Suprapubic skin (tissue), 4 donors: ENCODE measurements at places on chromosomes 2 and 18.

DNA sequence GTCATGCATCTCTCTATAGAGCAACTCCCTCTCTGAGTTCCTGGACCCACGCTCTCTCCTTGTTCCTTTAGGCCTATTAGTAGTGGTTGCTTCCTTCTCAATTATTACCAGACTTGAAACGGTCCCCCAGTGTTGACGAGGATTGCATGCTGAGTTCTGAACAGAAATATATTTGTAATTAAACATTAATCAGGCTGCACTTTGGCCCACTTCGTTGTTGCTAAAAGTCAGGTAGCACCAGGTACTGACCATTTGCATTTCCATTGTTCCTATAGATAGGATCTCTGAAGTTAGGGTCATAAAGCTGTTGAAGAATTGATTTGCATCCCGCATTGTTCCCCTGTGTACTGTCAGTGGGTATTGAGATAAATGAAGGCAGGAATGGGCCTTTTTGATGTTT lies 36.9 kb upstream of the TTR start:
- no peak for DNase-seq

GRCh38 chr2:119429225-119429981 lies 2.3 kb upstream of the TMEM37 start:
- DNase-seq: no peak

- DNase-seq: no peak
Observed at GRCh38 chr2:138581909-138582308, 80.3 kb downstream of the SPOPL start.

- no peak for DNase-seq
Observed at GRCh38 chr2:164014791-164015190, 279.0 kb upstream of the FIGN start.

- no peak for DNase-seq
Observed at GRCh38 chr18:73848656-73849055, 299.0 kb downstream of the FBXO15 start.

DNA sequence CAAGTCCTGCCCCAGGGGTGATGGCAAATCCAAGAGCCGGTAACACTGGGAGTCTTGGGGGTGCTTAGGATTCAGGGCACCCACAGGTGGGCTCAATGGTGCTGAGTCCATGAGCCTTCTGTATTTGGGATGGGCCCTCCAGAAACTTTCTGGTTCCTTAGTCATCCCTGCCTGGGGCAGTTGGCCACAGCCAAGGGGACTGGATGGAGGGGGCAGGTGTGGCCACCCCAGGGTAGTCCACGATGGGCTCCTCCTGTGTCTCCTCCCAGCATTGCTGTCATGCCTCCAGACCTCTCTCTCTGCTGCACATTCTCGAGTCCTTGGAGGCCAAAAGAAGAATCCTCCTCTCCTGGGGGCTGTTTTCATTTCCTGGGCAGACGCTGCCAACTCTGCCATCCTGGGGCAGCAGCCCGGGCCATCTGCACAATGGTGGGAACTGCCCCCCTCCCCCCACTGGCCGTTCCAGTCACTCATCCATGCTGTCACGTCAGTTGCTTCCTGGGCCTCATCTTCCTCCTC lies 158.0 kb upstream of the TWIST2 start:
- no peak for DNase-seq

DNA sequence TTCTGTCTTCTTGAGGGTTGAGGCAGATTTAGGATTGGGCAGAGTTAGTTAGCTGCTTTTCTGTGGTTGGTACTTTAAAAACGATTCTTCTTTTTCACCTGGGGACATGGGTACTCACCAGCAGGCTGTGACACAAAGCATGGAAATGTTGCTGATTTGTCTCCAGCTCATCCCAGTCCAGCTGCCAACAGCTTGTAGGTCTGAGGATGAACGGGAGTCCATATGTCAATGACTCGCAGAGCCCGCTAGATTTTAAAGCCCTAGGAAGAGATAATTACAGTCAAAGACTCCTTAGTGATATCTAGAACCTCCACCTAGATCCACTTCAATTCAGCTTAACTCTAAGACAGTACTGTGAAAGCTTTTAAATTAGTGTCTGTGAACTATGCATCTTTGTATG lies 20.8 kb downstream of the DOK1 start:
- DNase-seq: no peak

GRCh38 chr18:11147371-11147951 lies 1.9 kb downstream of the PIEZO2 start:
- no peak for DNase-seq

GRCh38 chr2:216064014-216064630 lies 17.5 kb downstream of the PECR start:
- DNase-seq: no peak

GRCh38 chr2:36461039-36461681 lies 105.6 kb downstream of the CRIM1 start:
- DNase-seq: no peak

DNA sequence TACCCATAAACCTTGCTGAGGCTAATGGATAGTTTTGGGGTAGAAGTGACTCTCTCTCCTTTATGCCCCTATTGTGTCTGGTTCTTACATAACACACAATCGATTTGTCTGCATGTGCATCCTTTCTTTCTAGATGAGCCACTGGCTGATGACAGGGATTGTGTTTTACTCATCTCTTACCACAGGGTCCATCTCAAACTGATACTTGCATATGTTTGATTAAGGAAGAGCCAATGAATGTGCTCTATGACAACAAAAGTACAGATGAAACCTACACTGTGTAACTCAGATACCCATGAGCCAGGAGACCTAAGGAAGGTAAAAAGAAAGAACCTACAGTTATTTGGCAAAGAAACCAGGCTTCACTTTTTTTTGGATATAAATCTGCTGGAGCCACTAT lies 13.2 kb upstream of the BZW1 start:
- no peak for DNase-seq

DNA sequence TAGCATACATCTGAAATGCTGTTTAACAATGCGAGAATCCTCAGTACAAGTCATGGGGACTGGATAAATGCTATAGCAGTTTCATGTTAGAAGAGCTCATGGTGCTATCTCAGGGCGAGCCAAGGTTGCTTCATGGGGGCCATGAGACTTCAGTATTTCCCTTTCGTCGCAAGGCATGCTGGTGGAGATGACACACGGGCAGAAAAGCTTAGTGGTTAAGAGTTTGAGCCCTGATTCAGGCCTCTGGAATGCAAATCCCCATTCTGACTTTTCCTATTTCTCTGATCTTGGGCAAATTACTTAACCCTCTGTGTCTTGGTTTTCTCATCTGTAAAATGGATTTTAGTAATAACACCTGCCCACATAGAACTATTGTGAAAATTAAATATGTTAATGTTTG lies 57.4 kb upstream of the EPHA4 start:
- no peak for DNase-seq

GRCh38 chr2:232147440-232148077 lies 186.0 kb downstream of the DIS3L2 start:
- no peak for DNase-seq

GRCh38 chr2:30780776-30781330 lies 26.4 kb downstream of the CAPN13 start:
- peak; percentile 32 for DNase-seq

DNA sequence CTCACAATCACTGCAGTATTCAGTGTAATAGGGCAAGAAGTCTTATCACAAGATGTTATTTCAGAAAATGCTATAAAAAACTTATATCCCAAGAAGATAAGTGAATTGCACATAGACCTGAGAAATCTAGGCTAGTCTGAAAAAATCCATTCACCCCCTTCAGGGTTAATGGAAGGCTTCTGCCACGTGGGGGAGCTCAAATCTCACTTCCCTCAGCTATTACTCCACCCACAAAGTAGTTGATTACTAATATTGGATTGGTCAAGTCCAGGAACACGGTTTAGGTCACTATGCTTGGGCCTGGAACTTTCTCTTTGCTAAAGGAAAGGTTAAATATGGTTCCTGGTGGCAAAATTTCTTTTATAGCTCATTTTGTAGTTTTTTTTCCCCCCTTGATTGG lies 51.2 kb upstream of the ADAM23 start:
- no peak for DNase-seq

DNA sequence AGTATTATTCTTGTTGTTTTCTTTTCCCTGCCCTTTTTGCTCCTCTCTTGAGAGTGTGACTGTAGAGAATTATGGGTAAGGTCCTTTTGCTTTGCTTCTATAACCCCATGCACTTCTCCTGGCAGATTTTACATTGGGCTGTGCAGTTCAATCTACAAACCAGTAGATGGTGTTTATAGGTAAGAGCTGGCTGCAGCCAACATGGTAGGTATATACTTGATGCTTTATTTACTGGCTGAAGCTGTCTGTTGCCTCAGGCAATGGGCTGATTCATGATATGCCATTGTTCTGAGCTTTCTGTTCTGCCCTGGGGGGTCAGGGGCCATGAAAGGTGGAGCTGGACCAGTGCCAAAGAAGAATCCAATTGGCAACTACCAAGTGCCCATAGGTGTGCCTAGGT lies 48.3 kb upstream of the MYL1 start:
- no peak for DNase-seq

GRCh38 chr2:202883987-202884675 lies 12.6 kb upstream of the ICA1L start:
- DNase-seq: no peak

DNA sequence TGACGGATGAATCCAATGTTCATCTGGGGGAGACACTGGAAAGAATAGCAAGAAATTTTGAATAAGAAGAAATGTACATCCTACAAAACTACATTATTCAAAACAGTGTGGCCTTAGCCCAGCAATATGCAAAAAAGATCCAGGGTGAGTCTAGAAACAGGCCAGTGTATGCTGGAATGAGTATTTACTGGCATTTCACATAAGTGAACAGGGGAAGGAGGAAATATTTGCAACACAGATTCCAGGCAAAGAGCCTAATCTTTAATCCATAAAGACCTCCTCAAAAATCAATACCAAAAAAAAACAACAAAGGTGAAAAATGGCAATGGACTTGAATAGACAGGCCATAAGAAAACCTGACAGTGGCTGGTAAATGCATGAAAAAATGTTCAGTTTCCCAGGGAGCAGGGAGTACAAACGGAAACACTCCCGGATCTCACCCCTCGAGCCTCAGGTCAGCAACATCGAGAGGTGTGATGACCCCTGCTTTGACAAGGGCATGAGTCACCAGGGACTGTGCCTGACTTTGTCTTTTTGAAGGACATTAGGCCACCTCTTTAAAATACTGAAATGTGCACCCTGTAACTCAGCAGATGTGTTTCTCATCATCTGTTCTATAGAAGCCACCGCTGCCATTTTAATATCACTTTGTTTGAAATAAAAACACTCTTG lies 12.7 kb upstream of the GPC1 start:
- DNase-seq: no peak

DNA sequence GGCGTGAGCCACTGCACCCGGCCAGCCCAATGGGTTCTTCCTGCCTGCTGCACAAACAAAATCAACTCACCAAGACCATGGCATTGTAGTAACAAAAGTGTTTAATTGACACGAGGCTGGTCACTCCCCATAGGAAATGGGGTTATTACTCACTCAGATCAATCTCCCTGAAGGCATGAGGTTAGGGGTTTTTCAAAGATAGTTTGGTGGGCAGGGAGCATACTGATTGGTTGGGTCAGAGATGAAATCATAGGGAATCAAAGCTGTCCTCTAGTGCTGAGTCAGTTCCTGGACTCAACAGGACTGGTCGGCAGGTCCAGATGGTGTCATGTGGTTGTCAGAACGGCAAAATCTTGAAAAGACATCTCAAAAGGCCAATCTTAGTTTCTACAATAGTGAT lies 122.1 kb downstream of the TMEM17 start:
- DNase-seq: no peak
